ENCODE measurements at places on chromosomes 7 and 10.

- peak; percentile 80 for DNase-seq
Observed at GRCh38 chr10:101292194-101293006, 61.6 kb upstream of the BTRC start.

- DNase-seq, result no peak
Observed at GRCh38 chr10:21975378-21975990, 28.0 kb downstream of the DNAJC1 start.

- DNase-seq, result no peak
Observed at GRCh38 chr7:91165846-91166230, 98.4 kb upstream of the FZD1 start.

- no peak for DNase-seq
Observed at GRCh38 chr7:94042381-94042780, 38.2 kb upstream of the BET1 start.

GRCh38 chr10:25698638-25699037 is 235.4 kb upstream of the MYO3A start:
- DNase-seq, result no peak
